ENCODE measurements at places on chromosomes 7 and 10. TPM values are rescaled to one million over a fixed set of nuclear protein-coding genes. Genes with fewer than 3 reads are reported as not detected.

ZDHHC6 gene
- total RNA-seq, result 28.5 TPM

SPDYE16 gene
- total RNA-seq, result 0.68 TPM

DDIT4 gene
- total RNA-seq, result 94.3 TPM

RAMP3 gene
- total RNA-seq, result 23.8 TPM

BAIAP2L1 gene
- total RNA-seq, result 23.5 TPM

PDLIM1 gene
- 14.9 TPM for total RNA-seq

PSMC2 gene
- 80.9 TPM for total RNA-seq

ATOH7 gene
- total RNA-seq, result 0.63 TPM

CALHM3 gene
- 0.93 TPM for total RNA-seq

ACBD5 gene
- 33.8 TPM for total RNA-seq

CSTF2T gene
- 19.0 TPM for total RNA-seq

- DNase-seq, result no peak
Measured at GRCh38 chr10:71806704-71807556, 33.6 kb upstream of the VSIR start.

DNA sequence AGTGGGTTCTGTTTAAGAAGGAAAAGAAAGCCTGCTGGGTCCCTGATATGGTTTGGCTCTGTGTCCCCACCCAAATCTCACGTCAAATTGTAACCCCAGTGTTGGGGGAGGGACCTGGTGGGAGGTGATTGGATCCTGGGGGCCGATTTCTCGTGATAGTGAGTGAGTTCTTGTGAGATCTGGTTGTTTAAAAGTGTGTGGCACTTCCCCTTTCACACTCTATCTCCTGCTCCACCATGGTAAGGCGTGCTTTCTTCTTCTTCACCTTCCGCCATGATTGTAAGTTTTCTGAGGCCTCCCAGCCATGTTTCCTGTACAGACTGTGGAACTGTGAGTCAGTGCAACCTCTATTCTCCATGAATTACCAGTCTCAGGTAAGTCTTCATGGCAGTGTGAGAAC lies 42.6 kb downstream of the INPP5A start:
- DNase-seq, result no peak

DNA sequence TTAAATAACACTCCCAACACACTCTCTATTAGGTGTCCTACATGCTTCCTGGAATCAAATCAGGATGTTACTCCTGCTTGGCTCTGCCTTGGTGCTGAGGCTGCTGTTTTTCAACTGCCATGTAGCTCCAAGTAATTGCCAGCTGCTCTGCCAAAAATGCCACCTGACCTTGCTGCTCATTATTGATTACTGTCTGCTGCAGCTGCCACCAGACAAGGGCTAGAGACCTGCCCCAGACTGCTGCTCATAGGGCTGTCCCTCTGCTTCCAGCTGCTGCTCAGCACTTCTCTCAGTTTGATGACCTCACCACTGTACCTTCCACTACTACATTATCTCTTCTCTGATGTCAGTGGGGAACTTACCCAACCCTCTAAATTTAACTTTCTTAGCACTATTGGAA lies 102.5 kb downstream of the PCLO start:
- peak; percentile 14 for DNase-seq

DNA sequence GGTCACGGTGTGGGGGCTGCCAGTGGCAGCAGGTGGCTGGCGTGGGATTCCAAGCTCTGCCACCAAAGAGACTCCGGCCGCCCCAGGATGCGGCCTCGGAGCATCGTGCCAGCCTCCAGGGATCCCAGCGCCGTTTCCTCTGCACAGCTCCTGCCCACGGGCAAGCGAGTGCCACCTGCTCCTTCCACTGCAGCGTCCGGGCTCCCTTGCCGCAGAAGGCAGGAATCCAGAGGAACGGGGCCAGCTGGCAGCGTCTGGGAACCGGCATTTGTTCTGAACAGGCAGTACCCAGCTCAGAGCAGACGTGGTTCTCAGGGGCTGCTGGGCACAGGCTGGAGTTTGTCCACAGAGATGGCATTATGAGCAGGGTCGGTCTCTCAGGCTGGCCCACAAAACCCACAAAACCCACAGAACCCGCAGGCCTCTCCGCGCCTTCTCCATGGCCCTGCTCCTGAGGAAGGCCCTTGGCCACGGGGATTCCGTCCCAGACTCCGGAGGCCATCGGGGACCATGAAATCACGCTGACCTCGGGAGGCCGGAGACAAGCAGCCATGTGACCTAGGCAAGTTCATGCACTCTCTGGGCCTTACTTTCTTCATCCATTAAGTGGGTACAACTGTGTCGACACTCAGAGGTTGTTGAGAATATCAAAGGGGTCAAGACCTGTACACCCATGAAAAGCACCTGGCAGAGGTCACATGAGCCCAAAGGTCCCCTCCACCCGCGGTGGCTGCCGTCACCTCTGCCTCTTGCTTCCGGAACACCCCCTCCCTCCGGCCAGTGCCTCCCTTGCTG lies 72.1 kb upstream of the TNRC18 start:
- DNase-seq, result peak; percentile 85

DNA sequence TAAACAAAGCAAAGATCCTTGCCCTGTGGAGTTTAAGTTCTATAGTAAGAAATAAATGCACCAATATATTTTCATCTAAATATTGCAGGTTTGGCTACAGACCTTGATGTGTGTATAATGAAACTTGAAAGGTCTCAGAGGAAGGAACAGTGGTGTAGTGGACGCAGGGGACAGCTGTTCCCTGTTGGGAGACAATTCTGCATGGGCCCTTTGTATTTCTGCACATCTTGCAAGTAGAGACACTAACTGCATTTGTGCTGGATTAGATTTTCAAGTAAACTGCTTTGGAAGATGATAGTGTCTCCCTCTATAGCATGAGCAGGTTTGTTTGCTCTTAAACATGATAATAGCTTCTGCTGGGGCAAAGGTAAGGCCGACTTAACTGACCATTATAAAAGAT lies 57.5 kb upstream of the FAM133B start:
- DNase-seq, result no peak

DNA sequence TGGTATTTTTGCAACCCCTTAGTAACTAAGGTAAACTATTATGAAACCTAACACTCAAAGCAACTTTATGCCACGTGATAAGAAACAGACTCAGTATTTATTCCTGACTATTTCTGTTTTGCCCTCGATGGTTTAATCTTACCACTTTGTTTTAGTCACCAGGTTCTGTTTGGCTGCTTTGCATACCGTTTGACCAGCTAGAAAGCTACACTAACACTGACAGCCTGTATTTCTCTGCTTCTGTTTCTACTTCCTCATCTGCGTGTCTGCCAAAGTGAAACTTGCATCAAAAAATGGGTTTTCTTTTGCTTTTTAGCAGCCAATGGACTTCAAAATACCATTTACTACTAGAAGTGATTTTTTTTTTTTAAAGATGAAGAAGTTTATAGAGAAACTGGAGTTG lies 802.5 kb downstream of the GRM8 start:
- DNase-seq, result no peak

DNA sequence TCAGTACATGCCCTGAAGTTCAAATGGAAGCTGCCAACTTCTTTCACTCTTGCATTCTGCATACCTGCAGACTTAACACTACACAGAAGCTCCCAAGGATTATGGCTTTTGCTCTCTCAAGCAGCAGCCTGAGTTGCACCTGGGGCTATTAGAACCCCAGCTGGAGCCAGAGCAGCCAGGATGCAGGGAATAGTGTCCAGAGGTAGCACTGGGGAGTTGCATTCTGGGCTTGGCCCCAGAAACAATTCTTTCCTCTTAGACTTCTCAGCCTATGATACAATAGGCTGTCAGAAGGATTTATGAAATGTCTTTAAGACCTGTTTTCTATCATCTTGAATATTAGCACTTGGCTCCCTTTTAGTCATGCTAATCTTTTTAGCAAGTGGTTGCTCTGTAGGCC lies 886.7 kb upstream of the GHITM start:
- no peak for DNase-seq

DNA sequence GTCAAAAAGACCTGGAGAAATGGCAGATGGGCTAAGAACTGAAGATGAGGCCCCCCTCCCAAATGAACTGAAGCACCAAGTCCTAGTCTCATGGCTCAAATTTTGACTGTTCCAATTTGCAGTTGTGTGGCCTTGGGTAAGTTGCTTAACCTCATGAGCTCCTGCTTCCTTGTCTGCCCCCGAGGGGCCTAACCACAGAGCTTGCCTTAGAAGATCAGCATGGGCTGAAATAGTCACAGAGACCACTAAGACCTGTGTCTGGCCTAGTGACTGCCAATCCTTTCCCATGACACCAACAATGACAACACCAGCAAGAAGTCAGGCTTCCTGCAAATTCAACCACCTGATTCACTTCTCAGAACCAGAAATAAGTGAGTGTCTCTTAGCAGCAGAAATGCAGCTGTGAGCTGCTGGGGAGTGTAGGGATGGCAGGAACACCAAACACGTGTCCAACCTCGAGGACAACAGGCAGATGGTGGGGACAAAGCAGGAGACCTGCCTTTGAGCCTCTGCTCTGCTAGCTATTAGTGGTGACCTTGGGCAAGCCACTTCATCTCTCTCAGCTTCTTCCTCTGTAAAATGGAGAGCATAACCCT lies 23.7 kb downstream of the CRHR2 start:
- no peak for DNase-seq

DNA sequence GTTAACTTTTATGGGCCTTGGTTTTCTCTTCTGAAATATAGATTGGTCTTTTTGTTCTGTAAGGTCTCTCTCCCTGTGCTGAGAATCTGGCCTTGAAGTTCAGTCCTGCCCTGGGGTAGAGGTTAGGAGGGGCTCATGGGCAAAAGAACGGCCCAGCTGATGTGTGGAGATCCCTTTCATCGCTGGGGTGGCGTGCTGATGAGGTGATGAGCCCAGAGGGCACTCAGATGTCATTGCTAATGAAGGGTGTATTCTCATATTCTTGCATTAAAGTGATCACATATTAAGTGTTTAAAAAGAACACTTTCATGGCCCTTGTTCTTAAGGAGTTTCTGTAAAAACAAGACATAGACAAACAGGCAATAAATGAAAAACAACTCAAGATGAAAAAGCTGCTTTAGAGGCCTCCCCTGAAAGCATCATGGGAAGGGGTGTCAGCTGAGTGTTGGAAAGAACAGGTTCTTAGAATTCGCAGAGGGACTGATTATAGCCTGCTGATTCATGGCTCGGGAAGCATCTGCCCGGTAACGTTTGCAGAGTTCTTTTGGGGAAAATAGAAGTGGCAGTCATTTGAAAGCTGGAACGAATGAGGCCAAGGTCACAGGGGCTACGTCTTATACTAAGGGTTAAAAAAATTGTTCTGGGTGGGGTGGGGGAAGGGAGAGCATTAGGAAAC lies 72.5 kb upstream of the GPR158 start:
- DNase-seq, result no peak

GRCh38 chr10:35640474-35640873 lies 1.6 kb downstream of the FZD8 start:
- peak; percentile 75 for DNase-seq

GRCh38 chr7:121797657-121798452 lies 75.1 kb upstream of the PTPRZ1 start:
- DNase-seq, result no peak

- DNase-seq, result no peak
Measured at GRCh38 chr7:100017300-100017699, 1.9 kb downstream of the ZKSCAN1 start.

DNA sequence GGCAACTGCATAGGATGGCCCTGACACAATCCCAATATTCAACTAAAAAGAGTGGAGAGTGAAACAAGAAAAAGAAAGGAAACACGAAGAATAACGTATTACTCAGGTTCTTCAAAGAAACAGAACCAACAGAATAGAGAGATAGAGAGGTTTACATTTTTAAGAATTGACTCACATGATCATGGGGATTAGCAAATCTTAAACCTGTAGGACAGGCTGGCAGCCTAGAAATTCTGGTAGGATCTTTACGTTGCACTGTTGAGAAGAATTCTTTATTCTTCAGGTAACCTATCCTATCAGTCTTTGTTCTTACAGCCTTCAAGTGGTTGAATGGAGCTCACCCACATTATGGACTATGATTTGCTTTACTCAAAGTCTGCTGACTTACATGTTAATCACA lies 103.9 kb downstream of the AASS start:
- DNase-seq, result no peak

GRCh38 chr7:44282601-44283171 lies 42.7 kb downstream of the CAMK2B start:
- no peak for DNase-seq

DNA sequence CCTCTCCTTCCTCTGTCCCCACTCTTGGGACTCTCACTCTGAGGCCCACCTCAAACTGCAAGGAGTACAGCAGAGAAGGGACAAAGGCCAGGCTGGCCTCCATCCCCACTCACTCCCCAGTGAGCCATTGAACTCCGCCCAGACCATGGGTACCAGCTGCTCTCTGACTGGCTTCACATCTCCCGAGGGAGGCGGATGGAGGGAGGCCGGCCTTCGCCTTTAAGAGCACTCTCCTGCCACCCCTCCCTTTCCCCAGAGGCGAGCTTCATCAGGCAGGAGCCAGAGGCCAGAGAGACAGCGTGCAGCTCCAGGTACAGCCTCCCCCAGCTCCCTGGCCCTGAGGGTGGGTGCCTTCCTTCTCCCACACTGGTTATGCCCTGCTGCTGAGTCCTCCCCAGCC lies 1.8 kb upstream of the LDB3 start:
- no peak for DNase-seq

DNA sequence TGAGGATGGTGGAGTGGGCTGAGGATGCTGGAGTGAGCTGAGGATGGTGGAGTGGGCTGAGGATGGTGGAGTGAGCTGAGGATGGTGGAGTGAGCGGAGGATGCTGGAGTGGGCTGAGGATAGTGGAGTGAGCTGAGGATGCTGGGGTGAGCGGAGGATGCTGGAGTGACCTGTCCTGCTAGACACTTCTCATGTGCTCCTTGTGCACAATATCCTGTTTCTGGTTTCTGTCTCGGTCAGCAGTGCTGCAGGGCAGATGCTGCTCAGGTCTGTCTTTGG lies 29.2 kb downstream of the ANXA8 start:
- no peak for DNase-seq

- DNase-seq, result no peak
Measured at GRCh38 chr10:35912615-35913569, 270.8 kb upstream of the FZD8 start.

- no peak for DNase-seq
Measured at GRCh38 chr10:61882621-61883370, 18.7 kb upstream of the ARID5B start.

DNA sequence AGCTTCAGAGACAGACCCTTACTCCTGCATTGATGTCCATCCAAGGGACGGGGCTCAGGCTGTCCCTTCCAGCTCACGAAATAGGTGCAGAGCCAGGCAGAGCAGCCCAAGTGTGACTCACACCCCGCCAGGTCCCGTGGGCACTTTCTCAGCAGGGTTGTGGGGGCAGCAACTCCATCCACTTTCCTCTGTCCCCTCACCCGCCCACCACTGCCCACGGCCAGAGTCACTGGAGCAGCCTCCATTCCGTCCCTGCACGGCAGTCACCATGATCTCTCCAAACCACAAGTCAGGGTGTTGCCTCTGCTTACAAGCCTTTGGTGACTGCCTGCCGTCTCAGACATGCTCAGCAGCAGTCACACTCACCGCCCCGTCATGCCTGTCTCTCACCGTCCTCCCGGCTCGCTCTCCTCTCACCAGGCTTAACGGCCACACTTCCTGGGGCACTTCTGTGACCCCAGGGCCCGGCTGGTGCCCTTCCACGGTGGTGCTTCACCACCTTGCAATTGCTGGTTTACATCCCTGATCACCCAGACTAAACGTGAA lies 39.3 kb downstream of the CALML3 start:
- DNase-seq, result no peak

Data from testis (tissue), 5 donors.